ENCODE measurements at places on chromosomes 5 and 9.

DNA sequence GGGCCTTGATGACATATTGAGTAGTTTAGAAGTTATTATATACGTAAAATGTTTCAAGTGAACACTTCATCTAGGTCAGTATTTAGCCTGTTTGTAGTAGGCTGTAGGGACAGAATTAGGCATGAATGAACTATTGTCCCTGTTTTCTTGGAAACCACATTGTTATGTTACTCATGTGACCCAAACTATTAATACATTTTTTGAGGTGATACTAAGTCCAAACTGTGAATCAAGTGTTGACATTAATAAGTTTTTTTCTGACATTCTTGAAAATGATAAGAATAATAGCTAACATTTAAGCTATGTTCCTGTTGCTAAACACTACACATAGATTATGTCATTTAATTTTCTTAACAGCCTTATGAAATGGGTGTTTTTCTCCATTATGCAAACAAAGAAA, 1642.7 kb upstream of the WWC1 start:
- no peak for DNase-seq

DNA sequence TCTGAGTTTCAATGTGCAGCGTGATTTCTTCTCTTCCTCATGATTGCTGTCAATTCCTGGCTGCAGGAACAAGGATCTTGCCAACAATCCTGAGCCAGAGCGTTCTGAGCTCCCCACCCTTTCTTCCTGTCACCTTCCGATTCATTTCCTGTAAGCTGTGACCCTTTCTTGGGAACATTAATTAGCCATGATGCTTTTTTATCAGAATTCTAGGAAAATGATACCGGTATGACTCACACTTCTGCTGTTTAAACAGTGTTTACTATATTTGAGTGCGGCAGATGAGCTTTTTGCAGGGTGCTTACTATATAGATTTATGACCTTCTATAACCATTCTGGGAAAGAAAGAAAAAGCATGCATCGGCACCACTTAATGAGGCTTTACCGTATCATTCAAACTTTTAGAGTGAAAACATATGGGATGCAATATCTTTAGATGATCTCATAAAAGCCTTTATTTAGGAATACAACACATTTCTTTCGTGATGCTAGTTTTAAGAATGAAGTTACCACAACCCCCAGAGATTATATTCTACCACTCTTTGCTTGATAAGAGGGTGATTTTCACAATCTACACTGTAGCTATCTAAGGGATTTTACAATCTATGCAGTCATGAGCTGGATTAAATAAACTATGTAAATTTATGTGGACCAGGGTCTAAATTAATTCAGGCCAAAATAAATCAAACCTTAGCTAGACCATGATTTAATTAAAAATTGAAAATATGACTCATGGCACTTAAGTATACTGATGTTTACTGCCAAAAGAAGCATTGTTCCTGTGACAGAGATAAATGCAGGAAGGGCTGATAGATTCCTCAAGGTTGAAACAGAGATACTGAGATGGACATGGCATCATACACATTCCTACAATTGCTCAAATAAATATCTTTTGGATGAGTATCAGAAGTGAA, 38.0 kb upstream of the OSMR start:
- no peak for DNase-seq

- no peak for DNase-seq
Observed at GRCh38 chr9:122397749-122398148, 26.9 kb downstream of the PTGS1 start.

DNA sequence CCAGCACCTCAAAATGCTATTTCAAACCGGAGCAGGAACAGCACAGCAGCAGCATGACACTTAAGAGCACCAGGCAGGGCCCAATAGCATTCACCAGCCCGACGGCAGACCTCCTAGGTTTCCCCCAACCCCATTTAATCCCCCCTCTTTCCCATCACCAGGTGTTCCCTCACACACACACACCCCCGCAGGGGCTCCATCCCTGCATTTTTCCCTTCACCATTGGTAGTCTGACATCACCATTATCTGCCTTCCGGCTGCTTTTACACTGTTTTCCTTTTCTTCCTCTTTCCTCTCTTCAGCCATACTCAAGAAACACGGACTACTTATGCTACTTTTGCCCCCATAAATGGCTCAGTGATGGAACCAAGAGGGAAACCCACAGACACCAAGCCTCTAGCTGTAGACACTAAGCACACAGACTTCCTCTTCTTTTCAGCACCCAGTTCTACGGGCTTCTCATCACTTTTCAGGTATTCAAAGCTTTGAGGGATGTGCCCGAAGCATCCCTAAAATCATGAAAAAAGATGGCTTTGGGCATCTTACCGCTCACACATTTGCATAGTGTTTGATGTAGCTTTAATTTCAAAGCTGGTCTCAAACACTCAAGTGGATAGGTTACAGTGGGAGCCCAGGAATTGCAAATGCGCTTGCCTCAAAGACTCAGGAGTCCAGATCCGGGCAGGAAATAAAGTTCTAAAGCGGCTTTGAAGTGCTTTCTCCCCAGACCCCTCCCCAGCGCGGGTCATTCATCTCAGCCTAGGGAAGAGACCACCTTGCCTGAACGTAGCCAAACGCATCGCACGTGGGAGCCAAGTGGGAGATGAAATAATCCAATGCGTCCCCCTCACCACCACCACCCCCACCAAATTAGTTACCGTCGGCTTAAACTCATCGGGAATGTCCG, 141.5 kb downstream of the TSSK1B start:
- DNase-seq, result peak; percentile 42

GRCh38 chr5:80790698-80791097, 135.9 kb upstream of the DHFR start:
- DNase-seq, result no peak

DNA sequence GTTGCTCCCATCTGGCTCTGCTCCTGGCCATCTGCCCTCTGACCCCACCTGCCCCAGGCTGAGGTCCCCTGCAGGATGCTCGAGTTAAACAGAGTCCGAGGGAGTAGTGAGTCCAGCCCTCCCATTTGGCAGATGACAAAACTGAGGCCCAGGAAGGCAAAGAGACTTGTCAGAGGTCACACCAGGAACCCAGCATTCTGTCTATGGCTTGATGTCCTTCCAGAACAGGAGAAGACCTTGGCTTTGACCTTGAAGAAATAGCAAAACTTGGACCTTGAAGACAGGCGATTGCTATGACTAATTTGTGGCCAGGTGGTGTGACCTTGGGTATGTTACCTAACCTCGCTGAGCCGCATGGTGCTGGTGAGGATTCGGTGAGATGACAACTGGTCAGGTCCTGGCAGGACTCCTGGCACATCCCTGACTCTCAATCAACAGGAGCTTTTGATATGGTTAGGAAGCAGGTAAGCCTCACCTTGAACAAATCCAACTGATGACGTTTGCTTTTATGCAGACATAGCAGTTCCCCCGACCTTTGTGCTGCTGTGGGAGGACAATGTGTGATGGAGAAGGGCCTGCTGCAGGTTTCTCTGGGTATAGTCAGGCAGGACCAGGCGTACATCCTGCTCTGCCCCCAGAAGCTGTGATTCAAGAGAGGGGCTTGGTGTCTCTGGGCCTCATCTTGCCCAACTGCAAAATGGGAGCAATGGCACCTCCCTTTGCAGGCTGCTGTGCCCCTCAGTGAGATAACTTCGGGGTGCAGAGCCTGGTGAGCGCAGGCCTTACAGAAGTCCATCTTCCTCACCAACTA, 198.7 kb downstream of the C9orf50 start:
- DNase-seq, result no peak

DNA sequence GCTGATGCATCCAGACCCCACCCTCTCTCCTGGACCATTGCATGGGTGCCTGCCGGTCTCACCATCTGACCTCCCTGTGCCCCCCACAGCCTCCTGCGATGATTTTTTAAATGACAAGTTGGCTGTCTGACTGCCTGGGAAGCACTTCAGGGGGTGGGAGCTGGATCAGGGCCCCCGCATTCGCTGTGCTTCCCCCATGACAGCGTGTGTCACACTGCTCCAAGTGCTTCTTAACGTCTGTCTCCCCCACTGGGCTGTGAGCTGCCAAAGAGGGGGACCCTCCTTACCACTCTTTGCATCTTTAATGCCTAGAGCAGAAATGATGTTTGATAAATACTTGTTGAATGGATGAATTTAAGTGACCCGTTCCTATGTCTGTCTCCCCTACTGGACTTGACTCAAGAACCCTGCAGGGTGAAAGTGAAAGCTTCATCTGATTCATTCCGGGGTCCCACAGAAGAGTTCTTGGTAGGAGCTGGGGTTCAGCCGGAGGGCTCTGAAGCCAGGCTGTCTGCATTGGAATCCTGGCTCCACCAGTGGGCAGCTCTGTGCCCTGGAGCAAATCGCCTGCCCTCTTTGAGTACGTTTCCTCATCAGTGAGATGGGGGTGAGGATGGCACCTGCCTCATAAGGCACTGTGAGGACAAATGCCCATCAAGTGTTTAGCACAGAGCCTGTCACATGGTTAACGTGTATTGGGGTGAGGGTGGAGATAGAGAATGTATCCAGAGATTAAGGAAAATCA, 7.6 kb upstream of the EGR1 start:
- DNase-seq, result no peak

- peak; percentile 94 for DNase-seq
Observed at GRCh38 chr5:124651663-124652513, 94.6 kb downstream of the ZNF608 start.

DNA sequence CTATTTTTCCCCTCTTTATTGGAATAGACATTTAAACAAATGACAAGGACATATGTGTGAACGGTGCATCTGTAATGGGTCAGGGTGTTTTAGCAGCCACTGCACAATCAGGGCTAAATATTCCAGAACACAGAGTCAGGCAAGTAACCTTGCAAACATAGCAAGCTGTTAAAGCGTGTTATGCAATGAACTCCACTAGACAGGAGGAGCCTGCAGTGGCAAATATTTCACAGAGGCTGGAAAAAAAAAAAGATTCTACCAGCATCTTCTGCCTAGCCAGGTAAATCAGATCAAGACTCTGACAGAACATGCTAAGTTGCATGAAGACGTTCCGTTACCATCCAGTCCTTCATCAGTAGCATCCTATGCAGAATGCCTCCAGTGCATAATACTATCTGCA, 171.8 kb downstream of the SEMA5A start:
- no peak for DNase-seq

GRCh38 chr5:181024245-181025064, 15.6 kb upstream of the BTNL9 start:
- no peak for DNase-seq

GRCh38 chr9:35367451-35367850, 122.5 kb upstream of the RUSC2 start:
- DNase-seq, result no peak

GRCh38 chr9:81116340-81117137, 572.8 kb downstream of the TLE1 start:
- peak; percentile 36 for DNase-seq

DNA sequence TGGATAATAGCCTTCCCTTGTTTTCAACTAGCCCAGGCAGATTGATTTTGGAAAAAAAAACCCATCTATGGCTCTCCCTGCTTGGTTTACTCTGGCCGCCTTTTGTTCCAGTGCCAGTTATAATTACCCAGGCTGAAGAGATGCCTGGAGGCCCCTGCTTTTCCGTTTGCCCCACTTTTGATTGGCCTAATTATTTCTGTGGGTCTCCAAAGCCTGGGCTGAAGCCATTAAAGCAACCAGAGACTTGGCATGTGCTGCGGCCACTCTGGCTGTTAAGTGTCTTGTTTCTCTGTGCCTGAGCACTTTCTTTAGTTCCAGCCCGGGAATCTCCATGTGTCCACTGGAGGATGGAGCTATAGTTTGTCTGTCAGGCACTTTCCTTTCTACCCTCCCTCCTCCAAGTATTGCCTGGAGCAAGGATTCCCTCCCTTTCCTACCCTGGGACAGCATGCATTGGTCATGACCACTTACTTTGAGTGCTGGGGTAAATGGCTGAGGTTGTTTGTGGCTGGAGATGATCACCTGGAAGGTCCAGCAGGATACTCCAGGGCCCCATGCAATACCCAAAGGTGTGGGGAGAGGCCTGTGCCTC, 105.1 kb upstream of the CTSL start:
- no peak for DNase-seq

GRCh38 chr5:27594141-27594540, 555.8 kb upstream of the CDH9 start:
- DNase-seq, result no peak

DNA sequence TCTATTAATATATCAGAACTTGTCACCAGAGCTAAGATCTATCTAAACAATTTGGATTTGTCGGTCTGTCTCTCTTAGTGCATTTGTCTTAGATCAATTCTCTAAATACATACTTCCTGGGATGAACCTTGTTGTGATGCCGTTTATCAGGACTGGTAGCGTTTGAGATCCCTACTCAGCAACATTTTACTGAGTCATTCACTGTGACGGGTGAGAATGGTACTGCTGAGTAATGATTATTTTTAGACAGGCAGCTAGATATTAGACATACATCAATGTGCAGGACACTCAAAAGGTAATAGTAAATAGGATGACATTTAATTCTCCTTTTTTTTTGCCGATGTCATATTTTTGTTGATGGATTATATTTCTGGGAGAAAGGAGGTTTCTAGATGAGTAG, 209.0 kb downstream of the CSNK1G3 start:
- no peak for DNase-seq

DNA sequence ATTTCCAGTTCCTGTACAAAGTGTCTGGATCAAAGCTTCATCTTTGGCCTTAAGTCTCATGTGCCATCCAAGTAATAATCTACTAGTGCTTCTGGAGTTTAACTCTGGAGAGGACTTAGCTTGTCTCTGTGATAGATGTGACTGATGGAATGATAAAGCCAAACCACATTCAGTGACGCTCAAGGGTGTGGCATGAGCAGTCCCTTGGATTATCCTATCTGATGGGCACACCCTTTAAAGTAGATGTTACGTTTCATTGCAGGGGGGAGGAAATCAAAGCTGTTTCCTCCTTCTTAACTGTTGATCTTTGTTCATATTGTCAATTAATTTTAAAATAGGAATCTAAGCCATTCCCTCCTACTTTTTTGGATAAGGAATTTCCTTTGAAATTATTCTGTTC, 8.5 kb upstream of the EGFLAM start:
- DNase-seq, result no peak

GRCh38 chr9:18720691-18721090, 246.7 kb downstream of the ADAMTSL1 start:
- DNase-seq, result no peak

- no peak for DNase-seq
Observed at GRCh38 chr5:168295574-168296201, 4.2 kb downstream of the WWC1 start.

GRCh38 chr9:111663301-111663823, 2.0 kb downstream of the GNG10 start:
- DNase-seq, result no peak

- no peak for DNase-seq
Observed at GRCh38 chr9:38057416-38058195, 11.4 kb downstream of the SHB start.

DNA sequence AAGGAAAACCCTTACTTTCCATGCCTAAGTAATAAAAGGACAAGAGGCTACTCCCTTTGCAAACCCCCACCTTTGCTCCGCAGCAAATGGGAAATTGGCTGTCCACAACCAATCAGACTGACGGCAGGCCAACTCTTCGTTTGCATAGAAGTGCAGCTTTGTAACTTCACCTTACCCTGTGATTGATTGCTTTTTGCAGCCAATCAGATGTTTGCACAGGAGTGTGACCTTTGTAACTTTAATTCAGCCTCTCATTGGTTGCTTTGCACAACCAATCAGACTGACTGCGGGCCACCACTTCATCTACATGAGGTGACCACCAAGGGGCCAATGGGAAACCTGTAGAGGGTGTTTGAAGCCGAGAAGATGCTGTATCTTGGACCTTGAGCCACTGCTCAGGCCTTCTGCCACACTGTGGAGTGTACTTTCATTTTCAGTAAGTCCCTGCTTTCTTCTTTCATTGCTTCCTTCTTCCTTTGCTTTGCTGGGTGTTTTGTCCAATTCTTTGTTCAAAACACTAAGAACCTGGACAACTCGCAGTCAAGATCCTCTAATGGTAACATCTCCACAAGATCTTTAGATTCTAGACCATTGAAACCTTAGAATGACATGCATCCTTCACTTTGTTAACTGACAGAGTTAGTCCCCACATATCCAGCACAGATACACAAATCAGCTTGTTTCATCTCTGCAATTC, 51.3 kb upstream of the FREM1 start:
- DNase-seq, result no peak
